ENCODE measurements at places on chromosomes 1 and 21. TPM values are rescaled to one million over a fixed set of nuclear protein-coding genes. Genes with fewer than 3 reads are reported as not detected.

- DNase-seq: no peak
- H3K4me1 ChIP-seq: peaks cover 6% of the 10 kb centered on the region
- no peak overlapping the region for H3K27ac ChIP-seq
- no peaks in the 10 kb centered on the region for H3K27me3 ChIP-seq
- H3K4me3 ChIP-seq: no peak overlapping the region
Measured at GRCh38 chr1:213122514-213122929, 71.5 kb downstream of the RPS6KC1 start.

RASAL2 gene
- 25.5 TPM for total RNA-seq

DEPDC1 gene
- total RNA-seq: 1.1 TPM

- H3K4me1 ChIP-seq: no peaks in the 10 kb centered on the region
- no peak overlapping the region for H3K27ac ChIP-seq
- H3K27me3 ChIP-seq: no peaks in the 10 kb centered on the region
Measured at GRCh38 chr1:200128944-200129879, 101.7 kb downstream of the NR5A2 start.

DNA sequence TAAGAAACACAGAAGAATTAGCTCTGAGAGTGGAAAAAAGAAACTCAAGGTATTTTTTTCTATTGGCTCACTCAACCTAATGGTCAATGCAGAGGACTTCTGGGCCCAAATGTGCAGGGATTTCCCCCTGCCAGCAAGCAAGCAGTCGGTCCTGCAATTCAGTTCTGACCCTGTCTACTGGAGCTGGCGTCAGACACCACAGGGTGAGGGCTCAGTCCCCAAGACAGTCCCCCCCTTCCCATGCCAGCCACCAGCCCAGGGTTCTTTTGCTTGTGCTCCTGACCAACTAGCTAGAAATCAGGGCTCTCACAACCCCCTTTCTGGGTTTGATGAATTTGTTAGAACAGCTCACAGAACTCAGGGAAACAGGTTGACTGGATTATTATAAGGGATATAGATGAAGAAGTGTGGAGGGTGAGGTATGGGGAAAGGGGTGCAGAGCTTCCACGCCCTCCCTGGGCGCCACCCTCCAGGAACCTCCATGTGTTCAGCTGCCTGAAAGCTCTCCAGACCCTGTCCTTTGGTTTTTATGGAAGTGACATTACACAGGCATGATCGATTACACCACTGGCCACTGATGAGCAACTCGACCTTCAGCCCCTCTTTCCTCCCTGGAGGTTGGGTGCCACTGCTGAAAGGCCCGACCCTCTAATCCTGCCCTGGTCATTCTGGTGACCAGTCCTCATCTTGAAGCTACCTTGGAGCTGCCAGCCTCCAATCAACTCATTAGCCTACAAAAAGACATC, 22.5 kb upstream of the PWP2 start:
- peak; percentile 48 for DNase-seq
- H3K4me3 ChIP-seq: no peak overlapping the region
- peaks cover 50% of the 10 kb centered on the region for H3K36me3 ChIP-seq
- no peaks in the 10 kb centered on the region for H3K27me3 ChIP-seq
- H3K4me1 ChIP-seq: no peaks in the 10 kb centered on the region

DNA sequence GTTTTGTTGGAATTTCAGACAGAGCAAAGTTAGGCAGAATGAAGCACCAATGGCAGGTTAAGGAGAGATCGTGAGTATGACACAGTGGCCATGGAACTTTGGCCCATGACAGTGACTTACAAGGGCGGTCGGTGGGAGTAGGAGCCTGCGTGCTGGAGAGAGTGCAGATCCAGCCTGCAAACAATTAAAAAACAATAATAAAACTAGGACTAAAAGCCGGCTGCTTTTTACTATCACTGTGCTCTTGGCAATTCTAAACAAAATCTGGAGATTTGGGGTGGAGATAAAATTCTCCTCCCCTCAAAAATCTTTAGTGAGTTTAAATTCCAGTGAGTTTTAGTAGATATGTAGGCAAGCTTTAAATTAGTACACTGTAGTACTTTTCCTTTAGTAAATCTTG, 96.9 kb downstream of the DHRS3 start:
- no peaks in the 10 kb centered on the region for H3K36me3 ChIP-seq
- peak; percentile 11 for DNase-seq
- H3K4me3 ChIP-seq: no peak overlapping the region
- no peaks in the 10 kb centered on the region for H3K27me3 ChIP-seq
- H3K4me1 ChIP-seq: peaks cover 20% of the 10 kb centered on the region

GPR3 gene
- total RNA-seq: 0.36 TPM

DNA sequence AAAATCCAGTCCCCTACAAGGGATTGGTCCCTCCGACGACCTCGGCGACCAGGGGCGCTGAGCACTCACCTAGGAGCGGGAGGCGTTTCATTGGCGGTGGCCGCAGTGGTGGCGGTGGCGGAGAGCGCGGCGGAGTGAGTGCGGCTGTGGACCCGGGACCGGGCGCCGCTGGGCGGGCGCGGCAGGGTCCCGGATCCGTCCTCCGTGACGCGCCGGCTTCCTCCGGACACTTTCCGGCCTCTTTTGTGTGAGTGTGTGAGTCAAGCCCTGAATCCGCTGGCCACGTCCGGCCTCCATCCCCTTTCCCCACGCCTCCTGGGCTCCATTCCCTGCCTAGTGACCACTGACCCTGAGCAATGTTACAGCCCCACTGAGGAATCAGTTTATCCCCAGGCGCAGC, at the start of gene ADGRL4:
Gene ADGRL4, minus strand, starts transcription at position 167 of the 400 bp plus-strand sequence. Its CDS starts 76 bp downstream, at position 91.
- no peaks in the 10 kb centered on the region for H3K4me1 ChIP-seq
- no peaks in the 10 kb centered on the region for H3K36me3 ChIP-seq
- H3K27me3 ChIP-seq: no peaks in the 10 kb centered on the region
- peak within 1 kb of the TSS; percentile 9 for H3K4me3 ChIP-seq
- DNase-seq: no peak
- no peak within 1 kb of the TSS for H3K27ac ChIP-seq

LIN28A gene
- not detected for total RNA-seq

DNA sequence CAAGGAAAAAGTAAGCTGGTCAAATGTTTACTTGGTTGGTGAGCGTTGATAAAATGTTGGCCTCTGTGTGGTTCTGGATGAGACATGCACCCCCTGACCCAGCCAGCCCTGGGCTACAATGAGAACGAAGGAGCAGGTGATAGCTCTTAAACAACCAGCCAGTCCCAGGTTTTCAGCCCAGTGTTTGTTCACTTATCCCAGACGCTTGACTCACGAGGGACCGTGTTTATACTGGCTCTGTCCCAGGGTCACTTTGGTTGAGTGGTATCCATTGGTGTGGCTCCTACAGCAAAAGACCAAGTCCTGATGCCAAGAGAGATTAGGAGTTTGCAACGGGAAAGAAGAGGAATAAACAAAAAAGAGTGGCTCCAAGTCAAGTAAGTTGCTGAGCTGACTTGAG, 86.9 kb downstream of the KCNJ15 start:
- no peaks in the 10 kb centered on the region for H3K4me1 ChIP-seq
- no peak for DNase-seq
- no peak overlapping the region for H3K4me3 ChIP-seq
- H3K27ac ChIP-seq: no peak overlapping the region
- H3K27me3 ChIP-seq: no peaks in the 10 kb centered on the region
- no peaks in the 10 kb centered on the region for H3K36me3 ChIP-seq

ENTREP3 gene
- total RNA-seq: 16.3 TPM

GRCh38 chr1:9651565-9652378, at the start of gene PIK3CD:
TSS of gene PIK3CD (plus strand) at chr1:9651731. CDS start at chr1:9710456, 58,725 bp downstream.
- no peaks in the 10 kb centered on the region for H3K36me3 ChIP-seq
- H3K4me3 ChIP-seq: peak within 1 kb of the TSS; percentile 33
- DNase-seq: no peak
- peak within 1 kb of the TSS; percentile 56 for H3K27ac ChIP-seq
- H3K4me1 ChIP-seq: no peaks in the 10 kb centered on the region

- DNase-seq: no peak
- H3K36me3 ChIP-seq: no peaks in the 10 kb centered on the region
- H3K27ac ChIP-seq: no peak overlapping the region
- H3K27me3 ChIP-seq: no peaks in the 10 kb centered on the region
- H3K4me1 ChIP-seq: no peaks in the 10 kb centered on the region
- H3K4me3 ChIP-seq: no peak overlapping the region
Measured at GRCh38 chr1:35319988-35320713, 51.6 kb downstream of the ZMYM4 start.

SH3D21 gene
- 0.95 TPM for total RNA-seq

DNA sequence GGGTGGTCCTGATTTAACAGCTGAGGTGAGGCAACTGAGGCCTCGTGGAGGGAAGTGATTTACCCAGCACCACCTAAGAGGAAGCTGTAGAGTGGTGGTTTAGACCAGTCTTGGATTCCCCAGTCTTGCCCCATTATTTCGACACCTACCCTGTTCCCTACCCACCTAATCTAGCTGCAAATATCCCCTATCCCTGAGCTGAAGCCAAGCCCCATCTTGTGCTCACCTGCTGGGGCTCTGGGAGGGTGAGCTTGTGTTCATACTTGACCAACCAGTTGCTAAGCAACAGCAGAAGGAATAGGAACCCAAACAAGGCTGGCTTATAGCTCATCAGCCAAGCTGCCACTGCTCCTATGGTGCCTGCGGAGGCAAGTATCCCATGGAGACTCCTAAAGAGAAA, 2.0 kb downstream of the TEX46 start:
- no peaks in the 10 kb centered on the region for H3K36me3 ChIP-seq
- no peak overlapping the region for H3K4me3 ChIP-seq
- no peak for DNase-seq
- H3K4me1 ChIP-seq: no peaks in the 10 kb centered on the region
- no peak overlapping the region for H3K27ac ChIP-seq
- no peaks in the 10 kb centered on the region for H3K27me3 ChIP-seq

ADAMTS5 gene
- total RNA-seq: 16.6 TPM

- no peak overlapping the region for H3K4me3 ChIP-seq
- no peaks in the 10 kb centered on the region for H3K4me1 ChIP-seq
- H3K27me3 ChIP-seq: no peaks in the 10 kb centered on the region
- DNase-seq: peak; percentile 30
Measured at GRCh38 chr1:17027900-17028299, 16.2 kb upstream of the ATP13A2 start.

DNA sequence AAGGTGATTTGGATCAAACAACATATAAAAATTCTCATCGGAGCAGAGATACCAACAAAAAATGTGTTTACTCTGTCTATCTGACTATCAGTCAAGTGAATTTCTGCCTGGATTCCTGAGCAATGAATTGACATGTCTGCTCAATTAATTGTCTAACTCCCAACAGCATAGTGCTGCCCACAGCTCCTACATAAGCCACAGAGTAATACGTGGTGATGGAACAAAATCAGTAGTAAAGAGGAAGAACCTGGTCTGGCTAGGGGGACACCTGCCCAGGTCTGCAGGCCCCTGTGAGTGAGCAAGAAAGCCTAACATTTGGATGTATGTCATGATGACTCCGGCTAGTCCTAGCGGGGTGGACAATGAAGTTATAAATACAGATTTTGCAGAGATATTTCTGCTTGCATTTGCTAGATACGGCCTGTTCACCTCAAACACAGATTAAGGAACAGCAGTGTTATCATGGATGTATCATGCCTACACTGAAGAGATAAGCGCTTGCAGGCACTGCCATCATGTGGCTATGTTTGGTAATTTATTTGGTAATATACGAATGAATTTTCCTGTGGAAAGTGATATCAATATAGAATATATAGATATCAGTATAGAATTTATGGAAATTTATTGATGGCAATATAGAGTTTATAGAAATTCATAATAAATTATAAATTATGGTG, 69.6 kb upstream of the LRRC8B start:
- no peaks in the 10 kb centered on the region for H3K36me3 ChIP-seq
- no peaks in the 10 kb centered on the region for H3K4me1 ChIP-seq
- no peaks in the 10 kb centered on the region for H3K27me3 ChIP-seq
- no peak overlapping the region for H3K27ac ChIP-seq

DNA sequence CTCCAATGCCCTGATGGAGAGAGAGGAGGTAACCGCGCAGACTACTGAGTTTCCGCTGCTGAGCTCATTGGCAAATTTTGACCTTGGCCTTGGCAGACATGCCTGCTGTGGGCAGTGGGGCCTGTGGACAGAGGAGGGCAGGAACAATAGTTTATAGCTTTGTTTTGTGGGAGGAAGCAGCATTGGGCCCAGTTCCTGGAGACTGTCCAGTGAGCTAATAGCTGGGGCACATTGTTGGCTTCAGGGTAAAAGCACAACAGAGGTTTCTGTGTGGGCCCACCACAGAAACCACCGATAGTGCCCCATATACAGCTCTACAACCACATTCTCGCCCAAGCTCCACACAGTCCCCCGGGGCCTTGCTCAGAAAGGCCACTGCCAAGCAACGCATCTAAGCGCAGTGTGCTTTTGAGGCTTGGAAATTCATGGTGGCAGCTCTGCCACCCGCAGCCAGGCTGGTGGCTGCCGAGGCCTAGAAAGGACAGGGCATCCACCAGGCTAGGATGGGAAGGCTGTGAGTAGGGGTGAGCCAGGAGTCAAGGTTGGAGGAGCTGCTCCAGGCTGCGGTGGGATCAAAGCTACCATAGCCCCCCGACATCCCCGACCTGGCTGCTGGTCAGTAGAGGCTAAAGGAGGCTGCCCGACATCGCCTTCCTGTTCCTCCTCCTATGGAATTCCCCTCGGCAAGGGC, 43.2 kb downstream of the NEK2 start:
- H3K27ac ChIP-seq: peak overlapping the region; percentile 62
- no peaks in the 10 kb centered on the region for H3K27me3 ChIP-seq
- DNase-seq: no peak
- H3K4me1 ChIP-seq: peaks cover 29% of the 10 kb centered on the region
- H3K36me3 ChIP-seq: no peaks in the 10 kb centered on the region

GRCh38 chr1:153087652-153088051, 6.7 kb downstream of the SPRR2E start:
- H3K27ac ChIP-seq: no peak overlapping the region
- H3K27me3 ChIP-seq: no peaks in the 10 kb centered on the region
- H3K4me1 ChIP-seq: no peaks in the 10 kb centered on the region
- no peak for DNase-seq
- no peaks in the 10 kb centered on the region for H3K36me3 ChIP-seq
